ENCODE measurements at places on chromosomes 11 and 22.

DNA sequence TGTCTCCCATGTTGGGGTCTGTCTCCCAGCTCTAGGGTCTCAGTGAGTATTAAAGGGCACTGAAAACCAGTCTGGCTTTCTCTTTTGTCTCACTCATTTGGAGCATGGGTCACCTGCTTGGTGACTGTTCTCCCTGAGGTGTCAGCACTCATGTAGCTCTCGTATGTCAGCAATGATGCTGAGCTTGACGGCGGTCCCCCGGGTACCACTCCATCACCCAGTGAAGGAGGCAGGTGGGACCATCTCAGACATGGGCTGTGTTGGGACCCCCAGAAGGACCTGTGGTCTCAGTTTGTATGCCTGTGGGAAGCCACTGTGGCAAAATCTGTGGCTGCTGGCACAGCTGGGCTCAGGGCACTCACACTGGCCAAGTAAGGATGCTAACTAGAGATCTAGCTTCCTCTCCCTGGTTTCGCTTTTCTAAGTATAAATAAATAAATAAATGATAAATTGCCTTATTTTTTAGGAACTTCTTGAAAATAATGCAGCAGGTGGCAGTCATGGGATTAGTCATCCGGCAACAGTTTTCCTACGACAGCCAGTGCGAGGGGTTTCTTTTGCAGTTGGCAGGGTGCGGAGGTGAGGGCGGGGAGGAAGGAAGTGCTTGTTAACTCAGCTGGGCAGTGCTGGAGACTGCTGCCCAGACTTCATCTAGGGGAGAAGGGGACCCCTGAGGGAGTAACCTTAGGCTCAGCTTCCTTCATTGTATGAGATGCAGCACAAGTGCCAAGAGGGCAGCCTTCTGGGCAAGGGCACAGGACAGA lies 48.8 kb downstream of the OSBP2 start:
- DNase-seq: no peak

DNA sequence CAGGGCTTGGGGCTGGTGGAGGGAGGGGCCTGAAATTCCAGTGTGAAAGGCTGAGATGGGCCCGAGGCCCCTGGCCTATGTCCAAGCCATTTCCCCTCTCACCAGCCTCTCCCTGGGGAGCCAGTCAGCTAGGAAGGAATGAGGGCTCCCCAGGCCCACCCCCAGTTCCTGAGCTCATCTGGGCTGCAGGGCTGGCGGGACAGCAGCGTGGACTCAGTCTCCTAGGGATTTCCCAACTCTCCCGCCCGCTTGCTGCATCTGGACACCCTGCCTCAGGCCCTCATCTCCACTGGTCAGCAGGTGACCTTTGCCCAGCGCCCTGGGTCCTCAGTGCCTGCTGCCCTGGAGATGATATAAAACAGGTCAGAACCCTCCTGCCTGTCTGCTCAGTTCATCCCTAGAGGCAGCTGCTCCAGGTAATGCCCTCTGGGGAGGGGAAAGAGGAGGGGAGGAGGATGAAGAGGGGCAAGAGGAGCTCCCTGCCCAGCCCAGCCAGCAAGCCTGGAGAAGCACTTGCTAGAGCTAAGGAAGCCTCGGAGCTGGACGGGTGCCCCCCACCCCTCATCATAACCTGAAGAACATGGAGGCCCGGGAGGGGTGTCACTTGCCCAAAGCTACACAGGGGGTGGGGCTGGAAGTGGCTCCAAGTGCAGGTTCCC lies at the start of gene APOC3:
Gene APOC3, plus strand, starts transcription at position 383 of the 659 bp plus-strand sequence. CDS start 676 bp downstream, outside the sequence.
- no peak for DNase-seq

DNA sequence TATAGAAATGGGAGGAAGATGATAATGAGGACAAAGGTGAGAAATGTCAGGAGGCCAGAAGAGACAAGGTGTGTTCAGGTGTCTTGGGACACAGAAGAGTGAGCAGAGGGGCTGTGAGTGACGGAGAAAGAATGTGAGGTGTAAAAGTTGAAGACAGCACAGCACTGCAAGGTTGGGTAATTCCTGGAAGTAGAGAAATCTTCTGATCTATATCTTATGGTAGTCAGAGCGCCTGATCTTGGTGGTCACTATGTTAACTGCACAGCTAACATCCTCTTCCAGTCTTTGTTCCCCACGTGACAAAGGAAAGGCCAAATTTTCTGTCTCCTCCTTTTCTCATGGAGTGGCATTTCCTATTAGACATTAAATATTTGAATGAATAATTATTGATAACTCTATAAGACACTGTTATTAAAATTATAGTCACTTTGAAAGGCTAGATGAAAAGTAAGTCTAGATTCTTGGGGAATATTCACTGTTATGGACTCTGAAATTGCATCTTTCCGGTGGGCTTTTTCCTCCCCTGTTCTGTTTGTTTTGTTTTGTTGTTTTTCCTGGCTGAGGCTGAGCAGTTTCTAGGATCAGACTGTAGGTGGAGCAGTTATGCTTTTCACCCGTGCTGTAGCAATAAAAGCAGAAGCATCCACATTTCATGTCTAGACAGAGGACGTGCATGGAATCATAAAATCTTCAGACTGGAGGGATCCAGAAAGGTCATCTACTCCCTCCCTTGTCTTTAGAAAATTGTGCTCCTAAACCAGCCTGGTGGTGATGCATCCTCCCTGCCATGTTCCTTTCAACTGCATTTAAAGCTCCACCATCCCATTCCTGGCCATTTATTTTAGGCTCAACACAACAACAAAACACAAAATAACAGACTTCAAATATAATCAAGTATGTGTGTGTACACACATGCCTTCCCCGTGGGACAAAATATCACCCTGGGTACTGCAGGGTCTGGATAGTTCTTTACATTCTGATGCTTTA lies 26.6 kb downstream of the SC5D start:
- DNase-seq: no peak

DNA sequence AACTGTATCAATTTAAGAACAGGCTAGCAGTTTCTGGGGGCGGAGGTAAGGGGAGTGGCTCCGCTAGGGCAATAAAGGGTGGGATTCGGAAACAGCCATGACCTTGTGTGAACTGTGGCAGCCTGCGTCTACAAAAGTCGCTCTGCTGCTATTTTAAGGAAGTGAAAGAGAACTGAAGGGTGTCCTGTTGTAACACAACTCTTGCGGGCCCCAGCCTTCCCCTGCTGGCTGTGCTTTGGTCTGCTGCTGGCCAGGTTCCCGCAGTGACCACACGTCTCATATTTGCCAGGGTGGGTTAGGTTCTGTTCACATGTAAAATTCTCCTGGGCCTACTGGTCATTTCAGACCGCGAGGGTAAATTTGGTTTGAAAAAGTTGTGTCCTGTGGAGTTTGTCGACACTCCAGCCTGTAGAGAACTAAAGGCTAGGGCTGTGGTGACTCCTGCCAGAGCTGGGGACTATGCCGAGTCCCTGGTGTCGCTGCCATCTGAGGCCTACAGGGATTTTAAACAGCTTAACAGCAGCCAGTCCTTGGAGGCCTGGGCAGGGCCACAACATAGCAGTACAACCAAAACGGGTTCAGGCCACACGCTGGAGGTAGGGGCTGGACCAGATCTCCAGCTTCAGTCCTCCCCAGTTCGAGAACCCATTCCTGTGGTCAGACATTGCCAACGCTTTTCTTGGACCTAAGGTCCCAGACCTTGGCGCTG lies 1.1 kb upstream of the PPFIBP2 start:
- peak; percentile 61 for DNase-seq

DNA sequence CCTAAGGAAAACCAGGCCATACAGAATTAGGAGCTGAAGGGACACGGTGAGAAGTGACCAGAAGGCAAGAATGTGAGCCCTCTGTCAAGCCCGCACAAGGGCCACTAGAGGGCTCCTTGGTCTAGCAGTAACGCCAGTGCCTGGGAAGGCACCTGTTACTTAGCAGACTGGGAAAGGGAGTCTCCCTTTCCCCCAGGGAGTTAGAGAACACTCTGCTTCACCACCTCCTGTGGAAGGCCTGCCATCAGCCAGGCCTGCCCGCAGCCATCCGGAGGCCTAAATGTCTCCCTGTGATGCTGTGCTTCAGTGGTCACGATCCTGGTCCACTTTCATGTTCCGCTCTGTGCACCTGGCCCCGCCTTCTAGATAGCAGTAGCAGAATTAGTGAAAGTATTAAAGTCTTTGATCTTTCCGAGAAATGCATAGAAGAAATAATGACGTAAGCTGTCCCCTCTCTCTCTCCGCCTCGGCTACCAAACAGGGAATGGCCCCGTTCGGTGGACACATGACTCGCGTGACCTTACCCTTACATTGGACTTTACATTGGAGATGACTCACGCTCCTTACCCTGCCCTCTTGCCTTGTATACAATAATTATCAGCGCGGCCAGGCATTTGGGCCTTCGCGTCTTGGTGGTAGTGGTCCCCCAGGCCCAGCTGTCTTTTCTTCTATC lies 10.7 kb upstream of the GSTP1 start:
- no peak for DNase-seq

- DNase-seq: peak; percentile 51
Observed at GRCh38 chr22:27987557-27987956, 68.5 kb upstream of the PITPNB start.

- DNase-seq: peak; percentile 51
Observed at GRCh38 chr11:60874421-60875365, 7.4 kb downstream of the ZP1 start.

- DNase-seq: no peak
Observed at GRCh38 chr22:37462983-37463382, 23.2 kb downstream of the MFNG start.

DNA sequence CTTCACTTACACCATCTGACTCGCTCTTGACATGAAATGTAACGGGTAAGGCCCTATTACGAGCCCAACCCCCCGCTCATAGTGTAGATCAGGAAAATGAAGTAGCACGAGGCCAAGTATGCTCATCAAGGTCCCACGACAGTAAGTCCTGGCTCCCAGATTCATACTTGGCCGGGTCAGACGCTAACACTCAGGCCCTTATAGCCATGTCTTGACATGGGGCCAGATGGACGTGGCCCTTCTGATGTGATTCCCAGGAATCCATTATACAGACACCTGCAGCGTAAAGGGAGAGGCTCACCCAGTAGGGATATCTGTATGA lies 175.1 kb downstream of the CEP164 start:
- DNase-seq: no peak

DNA sequence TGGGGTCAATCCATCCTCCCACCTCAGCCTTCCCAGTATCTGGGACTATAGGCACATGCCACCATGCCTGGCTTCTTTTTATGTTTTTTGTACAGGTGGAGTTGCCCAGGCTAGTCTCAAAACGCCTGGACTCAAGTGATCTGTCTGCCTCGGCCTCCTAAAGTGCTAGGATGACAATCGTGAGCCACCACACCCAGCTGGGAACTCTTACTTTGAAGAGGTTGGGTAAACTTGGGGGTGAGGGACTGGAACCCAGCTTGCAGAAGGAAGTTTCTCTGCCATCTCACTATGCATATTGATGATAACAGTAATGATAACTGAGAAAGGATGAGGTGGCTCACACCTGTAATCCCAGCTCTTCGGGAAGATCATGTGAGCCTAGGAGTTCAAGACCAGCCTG lies 35.9 kb downstream of the ACO2 start:
- no peak for DNase-seq

GRCh38 chr11:106763501-106763900 lies 254.8 kb downstream of the GUCY1A2 start:
- DNase-seq: no peak

DNA sequence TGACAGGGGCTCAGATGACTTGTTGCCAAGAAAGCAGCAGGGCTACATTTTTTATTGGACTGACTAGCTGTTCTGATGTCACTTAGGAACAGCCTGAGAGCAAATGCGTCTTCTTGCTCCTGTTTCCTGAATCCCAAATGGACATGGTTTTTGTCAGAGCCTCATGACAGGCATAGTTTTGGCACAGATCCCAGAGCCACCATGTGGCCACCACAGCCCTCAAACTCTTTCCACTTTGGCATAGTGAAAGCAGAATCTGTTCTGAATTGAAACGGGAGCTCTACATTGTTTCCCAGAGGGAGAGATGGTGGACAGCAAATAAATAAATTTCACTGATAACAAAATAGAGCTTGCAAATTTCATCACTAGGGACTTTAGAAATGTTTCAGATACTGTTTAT lies 222.2 kb downstream of the C11orf87 start:
- DNase-seq: no peak

- no peak for DNase-seq
Observed at GRCh38 chr22:21051831-21052400, 6.2 kb downstream of the LRRC74B start.

GRCh38 chr11:55826919-55827318 lies at the start of gene OR5L2:
Gene OR5L2, plus strand, starts transcription at chr11:55827219. Its CDS starts 0 bp downstream, at chr11:55827219.
- no peak for DNase-seq

GRCh38 chr11:105612771-105613170 lies 2.9 kb downstream of the GRIA4 start:
- DNase-seq: no peak

DNA sequence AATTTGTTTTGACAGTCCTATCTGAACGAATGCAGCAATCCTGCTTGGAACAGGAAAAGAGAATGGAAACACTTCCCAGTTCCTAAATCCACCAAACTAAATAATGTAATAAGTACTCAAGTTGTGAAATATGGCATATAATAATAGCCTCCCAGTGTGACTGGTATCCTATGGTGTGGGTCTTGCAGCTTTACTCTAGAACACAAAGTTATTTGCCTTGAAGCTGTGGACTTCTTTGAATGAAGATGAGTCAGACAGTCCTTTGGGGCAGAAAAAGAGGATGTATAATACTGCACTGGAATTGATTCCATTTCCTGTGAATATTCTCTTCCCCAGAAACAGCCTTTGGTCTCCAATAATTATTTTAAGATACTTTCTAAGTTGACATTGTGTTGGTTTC lies 887.0 kb downstream of the KCNA4 start:
- DNase-seq: no peak

- no peak for DNase-seq
Observed at GRCh38 chr22:48719978-48720661, 1107.6 kb downstream of the BRD1 start.

- DNase-seq: no peak
Observed at GRCh38 chr11:34671946-34672345, 51.1 kb downstream of the EHF start.

- no peak for DNase-seq
Observed at GRCh38 chr22:30183861-30184278, 62.7 kb downstream of the LIF start.

GRCh38 chr11:21385669-21386440 lies 716.5 kb downstream of the NELL1 start:
- DNase-seq: no peak

GRCh38 chr11:78791254-78791653 lies 216.6 kb upstream of the NARS2 start:
- no peak for DNase-seq

DNA sequence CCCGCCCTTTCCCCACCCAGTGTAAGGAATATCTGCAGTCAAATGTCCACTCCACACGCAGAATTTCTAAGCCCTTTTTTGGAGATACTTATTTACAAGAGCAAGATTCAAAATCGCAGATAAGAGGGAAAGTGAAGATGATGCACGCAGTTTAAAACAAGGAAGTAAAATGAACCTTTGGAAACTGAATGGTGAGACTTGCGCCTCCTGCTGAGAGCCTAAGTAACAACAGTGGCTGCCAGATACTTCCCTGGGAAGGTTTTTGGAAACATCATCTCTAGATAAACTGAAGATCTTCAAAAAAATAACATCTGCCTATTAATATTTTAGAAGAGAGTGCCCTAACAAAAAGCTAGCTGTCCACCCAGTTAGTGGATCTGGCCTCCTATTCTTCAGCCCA lies 963.1 kb upstream of the FAT3 start:
- no peak for DNase-seq
